PC-3 (cell line): ENCODE measurements at places on chromosomes 1 and 21. TPM values are rescaled to one million over a fixed set of nuclear protein-coding genes. Genes with fewer than 3 reads are reported as not detected.

Gene CLEC20A
- total RNA-seq: not detected in 2 replicates

Gene TMEM81
- total RNA-seq: 6.3 and 7.5 TPM in 2 replicates

Gene TSPAN1
- 33.3 and 33.7 TPM in 2 replicates for total RNA-seq

DNA sequence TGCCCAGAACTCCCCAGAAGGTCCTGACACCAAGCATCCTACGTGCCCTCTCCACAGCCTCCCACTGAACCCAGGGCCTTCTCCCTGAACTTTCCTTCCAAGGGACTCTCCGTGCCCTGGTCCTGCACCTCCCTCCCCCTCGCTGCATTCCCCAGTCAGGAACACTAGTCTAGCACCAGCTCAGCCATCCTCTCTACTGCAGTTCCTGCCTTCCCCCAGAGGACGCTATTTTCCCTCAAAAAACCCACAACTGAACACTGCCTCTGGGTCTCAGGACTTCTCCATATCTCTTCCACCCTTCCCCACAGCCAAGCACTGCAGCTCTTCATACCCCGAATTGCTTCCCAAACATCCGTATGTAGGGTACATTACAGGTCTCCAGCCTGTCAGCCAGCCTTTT is 12.6 kb upstream of the ARTN start:
- H3K36me3 ChIP-seq: no peaks in the 10 kb centered on the region
- no peaks in the 10 kb centered on the region for H3K27me3 ChIP-seq
- no peak overlapping the region for H3K4me3 ChIP-seq
- H3K4me1 ChIP-seq: peaks cover 8% of the 10 kb centered on the region; the same call in 1 of the 2 replicates
- no peak for DNase-seq

- peaks cover 13% of the 10 kb centered on the region for H3K4me1 ChIP-seq
- DNase-seq: no peak
- H3K36me3 ChIP-seq: no peaks in the 10 kb centered on the region
- H3K27me3 ChIP-seq: no peaks in the 10 kb centered on the region
- no peak overlapping the region for H3K4me3 ChIP-seq
- no peak overlapping the region for H3K27ac ChIP-seq
Measured at GRCh38 chr1:96968541-96968940, 247.0 kb downstream of the PTBP2 start.
